Mucosa of gallbladder (tissue), 1 donor: ENCODE measurements at places on chromosomes 6 and 20. TPM values are rescaled to one million over a fixed set of nuclear protein-coding genes. Genes with fewer than 3 reads are reported as not detected.

GRCh38 chr20:39342463-39342862, 380.3 kb downstream of the DHX35 start:
- no peak for DNase-seq

GRCh38 chr6:125124049-125124669, 29.4 kb upstream of the TPD52L1 start:
- no peak for DNase-seq

GRCh38 chr20:22379472-22379871, 204.9 kb downstream of the FOXA2 start:
- no peak for DNase-seq

GRCh38 chr6:57074383-57074782, 15.6 kb upstream of the ZNF451 start:
- DNase-seq: no peak

DNA sequence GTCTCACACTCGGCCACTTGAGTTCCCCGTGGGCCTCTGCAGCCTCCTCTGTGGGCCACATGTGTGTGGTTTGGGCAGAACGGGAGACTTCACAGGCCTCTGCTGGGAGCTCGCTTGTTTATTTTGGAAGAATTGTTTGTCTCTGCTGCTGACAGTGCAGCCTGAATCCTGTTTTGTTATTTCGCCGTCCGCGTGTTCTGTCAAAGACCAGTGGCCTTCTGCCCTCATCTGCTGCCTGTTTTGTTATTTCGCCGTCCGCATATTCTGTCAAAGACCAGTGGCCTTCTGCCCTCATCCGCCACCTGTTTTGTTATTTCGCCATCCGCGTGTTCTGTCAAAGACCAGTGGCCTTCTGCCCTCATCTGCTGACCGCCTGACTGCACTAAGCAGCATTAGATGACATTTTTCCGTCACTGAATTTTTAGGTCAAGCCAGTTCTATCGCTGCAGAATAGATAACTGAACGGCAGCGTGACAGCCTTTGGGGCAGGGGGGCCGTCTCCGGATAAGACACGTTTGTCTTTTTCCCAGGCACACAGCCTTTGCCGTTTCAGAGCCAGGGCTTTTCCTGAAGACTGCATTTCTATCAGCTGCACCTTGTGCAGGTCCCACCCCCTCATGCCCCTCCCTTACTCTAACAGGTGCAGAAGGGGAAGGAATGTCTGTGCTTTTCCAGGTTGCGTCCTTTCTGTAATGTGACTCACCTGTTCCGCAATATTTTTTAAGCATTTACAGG, 158.5 kb upstream of the AFDN start:
- peak; percentile 42 for DNase-seq

DNA sequence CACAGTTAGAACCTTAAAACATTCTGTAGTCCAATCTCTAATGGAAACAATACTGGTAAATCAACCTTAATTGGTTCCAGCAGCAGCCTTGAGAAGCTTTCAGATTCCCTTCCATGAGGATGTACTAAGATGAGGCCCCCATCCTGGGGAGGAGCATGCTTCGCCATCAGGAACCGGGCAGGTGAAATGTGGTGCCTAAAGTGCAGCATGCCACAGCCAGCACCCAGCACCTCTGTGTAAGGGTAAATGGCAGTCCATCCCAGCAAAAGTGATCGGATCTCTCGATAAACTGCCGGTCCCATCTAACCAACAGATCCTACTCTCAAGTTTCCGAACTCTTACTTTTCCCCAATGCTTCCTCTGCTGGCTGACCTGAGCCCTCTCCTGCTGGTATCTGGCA, 166.3 kb upstream of the PDE10A start:
- no peak for DNase-seq

DNA sequence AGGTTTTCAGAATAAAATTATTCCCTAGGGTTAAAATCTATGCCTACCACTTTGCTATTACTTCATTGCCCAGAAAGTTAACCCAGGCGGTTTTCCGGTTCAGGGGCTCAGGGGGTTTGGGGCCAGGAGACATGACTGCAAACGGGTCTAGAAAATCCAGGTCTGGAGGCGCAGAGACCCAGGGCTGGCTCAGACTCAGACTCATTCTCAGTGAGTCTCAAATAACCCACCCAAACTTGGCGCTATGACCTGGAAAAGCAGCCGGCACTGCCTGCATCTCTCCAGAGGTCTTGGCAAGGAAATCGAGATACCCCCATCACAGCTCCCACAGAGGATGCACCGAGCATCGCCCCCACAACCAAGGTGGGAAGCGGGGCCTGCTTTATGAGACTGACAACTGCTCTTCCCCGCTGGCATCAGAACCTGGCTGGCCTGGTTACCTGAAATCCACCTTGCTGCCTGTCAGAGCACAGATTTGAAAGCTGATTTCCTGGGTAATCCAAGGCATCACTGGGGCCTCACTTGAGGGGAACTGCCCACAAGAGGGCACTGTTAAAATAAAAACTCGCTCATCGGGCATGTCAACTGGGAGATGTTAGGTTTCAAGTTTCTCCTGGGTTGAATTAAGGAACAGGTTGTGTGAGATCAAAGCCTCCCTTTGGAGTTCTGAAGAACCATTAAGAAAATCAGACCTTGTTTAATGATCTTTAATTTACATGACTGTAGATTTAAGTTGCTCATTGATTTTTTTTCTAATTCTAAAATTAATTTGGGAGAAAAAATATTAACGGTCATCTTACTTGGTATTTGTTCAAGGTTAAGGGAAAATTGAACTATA, 55.1 kb downstream of the KIF16B start:
- DNase-seq: peak; percentile 52

GRCh38 chr6:118810420-118811027, 83.4 kb upstream of the ASF1A start:
- peak; percentile 20 for DNase-seq

PHACTR1 gene
- 14.6 TPM for total RNA-seq

OPN5 gene
- not detected for total RNA-seq

DNA sequence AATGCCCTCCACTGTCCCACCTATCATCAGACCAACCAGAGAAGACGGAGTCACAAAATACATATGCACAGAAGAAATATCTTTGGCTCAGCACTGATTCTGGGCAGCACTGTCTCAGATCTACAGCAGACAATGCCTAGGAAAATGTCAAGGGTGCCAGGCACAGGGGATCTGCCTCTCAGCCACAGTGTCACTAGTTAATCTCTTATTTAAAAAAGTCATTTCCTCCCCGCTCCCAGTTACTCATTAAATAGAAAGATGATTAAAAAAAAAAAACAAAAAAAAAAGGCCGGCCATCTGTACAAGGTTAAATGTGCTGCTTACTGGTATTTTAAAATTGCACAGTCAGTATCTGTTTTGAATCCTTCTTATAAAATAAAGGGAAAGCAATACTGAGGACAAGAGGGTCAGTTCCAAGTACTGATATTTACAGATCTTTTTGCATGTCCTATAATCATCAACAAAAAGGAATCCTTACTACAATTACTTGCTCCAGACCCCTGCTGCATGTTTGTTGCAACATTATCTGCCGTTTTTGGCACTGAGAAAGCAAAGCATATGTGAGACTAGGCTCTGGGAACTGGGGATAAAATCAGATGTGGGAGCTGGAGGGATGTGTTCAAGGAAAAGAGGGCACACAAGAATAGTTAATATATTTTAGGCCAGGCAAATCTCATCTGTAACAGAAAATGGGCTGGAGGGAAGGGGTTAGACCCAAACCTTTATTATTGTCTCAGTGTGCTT, 299.3 kb downstream of the KIF16B start:
- no peak for DNase-seq

DNA sequence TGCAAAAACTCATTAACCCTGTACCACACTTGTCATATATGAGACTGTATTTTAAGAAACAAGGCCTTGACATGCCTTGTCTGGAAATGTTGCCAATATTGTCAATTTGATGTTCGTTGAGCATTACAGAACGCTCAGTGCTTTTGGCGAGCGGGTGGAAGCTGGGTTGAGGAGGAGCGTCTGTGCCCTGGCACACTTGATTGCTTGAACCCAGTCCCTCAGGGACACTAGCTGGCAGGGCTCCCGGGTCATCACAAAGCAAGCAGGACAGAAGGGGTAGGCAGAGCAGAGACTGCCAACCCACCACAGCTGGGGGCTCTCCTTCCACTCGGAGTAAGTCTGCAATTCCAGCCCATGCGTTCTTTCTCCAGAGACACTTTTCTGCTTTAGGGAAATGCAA, 286.3 kb downstream of the KHDC1L start:
- no peak for DNase-seq

DNA sequence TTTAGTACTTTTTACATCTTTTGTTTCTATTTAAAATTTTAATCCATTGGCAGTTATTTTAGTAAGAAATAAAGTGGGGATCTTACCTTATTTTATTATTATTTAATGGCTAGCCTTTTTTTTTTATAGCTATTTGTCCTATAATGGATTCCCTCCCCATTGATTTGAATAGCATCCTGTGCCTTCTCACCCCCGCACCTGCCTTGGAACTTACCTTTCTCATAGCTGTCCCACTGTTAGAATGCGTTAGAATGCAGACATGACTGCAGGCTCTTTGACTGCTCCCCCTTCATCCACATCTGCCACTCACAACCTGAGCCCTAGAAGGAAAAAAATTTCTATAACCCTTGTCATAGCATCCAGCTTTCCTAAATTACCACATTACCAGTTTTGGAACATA, 9.1 kb downstream of the PKIB start:
- DNase-seq: no peak

BCAS1 gene
- 13.2 TPM for total RNA-seq

DNA sequence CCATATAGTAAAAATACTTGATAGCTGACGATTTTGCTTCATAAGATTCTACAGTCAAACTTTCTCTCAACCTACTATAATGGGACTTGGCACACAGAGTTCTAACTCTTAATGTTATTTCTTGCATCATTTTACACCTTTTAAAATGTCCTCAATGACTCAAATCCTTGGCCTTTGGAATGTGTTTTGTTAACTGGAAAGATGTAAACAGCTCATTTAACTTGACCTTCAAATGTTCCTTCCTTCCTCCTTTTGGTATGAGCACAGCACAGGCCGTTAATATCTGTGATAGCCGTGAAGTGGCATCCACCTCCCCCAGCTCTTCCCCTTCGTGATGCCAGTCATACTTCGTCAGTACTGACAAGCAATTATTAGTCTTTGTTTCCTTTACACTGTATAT, 972.0 kb upstream of the CITED2 start:
- no peak for DNase-seq

IRAK1BP1 gene
- total RNA-seq: 7.5 TPM

RAB44 gene
- total RNA-seq: 0.75 TPM

DNA sequence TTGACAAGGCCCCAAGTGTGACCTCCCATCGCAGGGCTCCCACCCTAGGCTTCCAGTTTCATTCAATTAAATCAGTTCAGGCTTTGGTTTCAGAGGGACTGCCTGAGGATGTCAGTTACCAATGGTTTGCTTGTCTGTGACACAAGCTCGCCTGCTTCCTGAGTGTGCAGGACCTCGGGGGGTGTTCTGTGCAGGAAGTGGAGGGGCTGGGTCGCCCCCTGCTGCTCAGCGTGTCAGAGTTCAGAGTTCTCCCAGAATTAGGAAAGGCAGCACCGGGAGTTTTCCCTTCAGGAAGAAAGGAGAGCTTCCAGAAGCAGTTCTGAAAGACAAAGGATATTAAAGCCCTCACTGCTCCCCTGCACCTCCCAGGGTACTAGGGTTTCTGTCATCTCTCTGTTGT, 50.8 kb upstream of the TGM3 start:
- no peak for DNase-seq

LRRC1 gene
- total RNA-seq: 17.3 TPM

SMIM13 gene
- total RNA-seq: 9.2 TPM

ACTL10 gene
- 4.8 TPM for total RNA-seq

ABT1 gene
- 11.6 TPM for total RNA-seq

DNA sequence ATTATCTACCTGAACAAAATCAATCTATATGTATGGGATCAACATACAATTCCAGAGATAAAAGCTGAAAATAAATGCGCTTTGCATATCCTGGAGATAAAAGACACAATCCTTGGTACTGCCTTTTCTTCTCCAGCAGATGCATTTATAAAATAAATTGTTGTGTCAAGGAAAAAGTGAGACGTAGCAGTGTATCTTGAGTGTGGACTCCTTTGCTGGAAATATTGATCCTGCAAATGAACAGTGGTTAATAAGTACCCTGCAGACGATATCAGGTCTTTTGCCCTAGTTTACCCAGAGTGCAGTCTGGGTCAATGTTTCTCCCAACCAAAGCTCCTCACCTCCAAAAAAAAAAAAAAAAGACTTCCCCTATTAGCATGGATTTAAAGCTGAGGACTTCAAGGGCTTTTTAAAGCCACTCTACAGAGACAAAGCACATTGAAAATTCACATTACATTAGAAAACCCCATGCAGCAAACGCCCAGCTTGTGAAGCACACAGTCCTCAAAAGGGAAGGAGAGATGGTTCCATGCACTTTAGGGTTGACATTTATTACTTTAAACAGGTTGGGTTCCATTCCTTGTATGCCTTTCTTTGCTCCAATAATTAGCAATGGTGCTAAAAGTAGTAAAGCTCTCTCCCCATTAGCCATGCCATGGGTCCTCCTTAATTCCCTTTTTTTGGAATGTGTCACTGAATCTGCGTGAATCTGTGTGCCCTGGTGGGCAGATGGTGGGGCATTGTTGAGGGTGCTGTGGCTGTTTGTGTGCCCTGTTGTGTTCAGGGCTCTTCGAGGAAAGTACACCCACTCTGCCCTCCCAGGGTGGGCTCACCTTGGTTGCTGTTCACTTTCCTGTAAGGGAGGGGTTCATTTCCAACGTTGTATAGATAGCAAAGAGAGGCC, 21.1 kb downstream of the FOXA2 start:
- no peak for DNase-seq

TMC2 gene
- 0.12 TPM for total RNA-seq

UBD gene
- not detected for total RNA-seq
